ENCODE measurements at places on chromosomes 12 and 14.

DNA sequence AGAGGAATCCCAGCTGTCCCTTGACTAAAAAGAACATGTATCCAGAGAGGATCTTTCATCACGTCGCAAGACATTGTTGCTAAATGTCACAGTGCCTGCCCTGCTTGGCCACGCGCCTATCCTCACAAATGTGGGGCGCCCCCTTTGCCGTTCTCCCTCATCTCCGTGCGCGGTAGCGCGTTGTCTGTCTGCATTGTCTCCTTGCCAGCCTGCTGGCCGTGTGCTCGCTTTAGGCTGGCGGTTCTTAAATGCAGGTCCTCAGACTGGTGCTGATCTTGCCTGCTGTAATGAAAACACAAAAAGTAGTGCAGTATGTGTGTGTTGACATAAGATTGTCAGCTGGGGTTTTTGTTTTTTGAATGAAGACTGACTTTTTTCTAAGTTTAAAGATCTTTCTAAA lies 198.2 kb upstream of the RGS6 start:
- DNase-seq = no peak

DNA sequence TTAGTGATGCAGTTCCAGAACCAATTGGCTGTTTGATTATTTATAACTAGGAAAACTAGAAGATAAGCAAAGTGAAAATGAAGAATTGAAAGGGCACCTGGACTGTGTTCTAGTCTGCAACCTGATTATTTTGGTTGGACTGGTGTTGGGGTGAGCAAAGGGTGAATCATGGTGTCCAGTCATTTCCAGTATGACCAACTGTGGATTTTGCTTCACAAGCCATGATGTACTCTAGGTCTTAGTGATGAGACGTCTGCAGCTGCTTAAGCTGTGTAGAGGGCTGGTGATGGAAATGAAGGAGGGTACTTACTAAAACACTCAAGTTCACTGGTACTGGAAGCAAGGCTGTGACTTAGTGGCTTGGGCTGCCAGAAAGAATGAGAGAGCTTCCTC lies 193.2 kb upstream of the FRMD6 start:
- DNase-seq = no peak

- DNase-seq = no peak
Measured at GRCh38 chr12:54409267-54409666, 9.8 kb downstream of the ITGA5 start.

DNA sequence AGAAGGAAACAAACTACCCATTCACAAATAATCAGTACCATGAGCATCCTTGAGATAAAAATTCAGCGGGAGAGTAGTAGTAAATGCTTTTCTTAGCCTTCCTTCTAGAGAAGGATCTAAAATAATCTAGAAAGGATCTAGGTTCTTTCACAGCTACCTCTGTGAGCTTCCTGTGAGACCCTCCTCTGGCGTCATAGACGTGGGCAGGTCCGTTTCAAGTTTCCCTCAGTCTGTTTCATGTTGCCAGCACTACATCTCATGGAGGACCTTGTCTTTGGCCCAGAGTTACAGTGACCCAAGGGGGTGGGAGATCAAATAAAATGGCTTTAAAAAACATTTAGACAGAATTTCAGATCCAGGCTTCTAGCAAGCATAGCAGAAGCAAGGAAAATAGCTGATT lies 13.6 kb downstream of the DAAM1 start:
- no peak for DNase-seq

Measured in stimulated activated naive CD4-positive, alpha-beta T cell treated with Interleukin-2 at 50 U/mL for 16 hours (primary cell).